ENCODE measurements at places on chromosomes 7 and 10.
A peak's percentile ranks its signal among the peaks of the same experiment; 100 is the strongest.

GRCh38 chr10:70603449-70603801, 884 bp upstream of the PRF1 start:
- no peak for DNase-seq

DNA sequence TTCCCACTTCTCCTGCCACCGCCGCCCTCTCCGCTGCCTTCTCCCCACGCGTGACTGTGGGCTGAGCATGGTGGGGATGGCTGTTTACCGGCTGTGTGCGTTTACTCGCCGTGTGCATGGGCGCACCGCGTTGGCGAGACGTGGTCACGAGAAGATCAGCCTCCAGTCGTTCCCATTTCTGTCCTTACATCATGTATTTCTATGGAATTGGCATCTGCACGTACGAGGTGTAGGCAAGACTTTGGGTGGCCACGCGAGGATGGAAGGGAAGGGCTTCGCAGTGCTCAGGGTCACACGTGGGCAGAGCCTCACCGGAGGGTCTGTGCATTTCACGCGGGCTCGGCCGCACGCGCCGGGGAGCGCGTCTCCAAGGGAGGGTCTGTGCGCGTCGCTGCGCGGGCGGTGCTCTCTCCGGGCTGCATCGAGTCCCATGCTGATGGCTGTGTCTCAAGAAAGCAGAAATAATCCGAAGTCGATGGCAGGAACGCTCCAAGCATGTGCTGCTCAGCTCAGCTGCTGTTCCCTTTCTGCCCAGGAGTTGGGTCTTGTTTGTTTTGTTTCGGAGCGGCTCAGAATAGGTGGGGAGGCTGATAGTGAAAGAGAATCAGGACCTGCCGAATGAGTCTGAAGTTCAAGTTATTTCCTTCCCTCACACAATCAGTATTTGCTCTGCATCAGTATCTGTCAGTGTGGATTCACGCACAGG, 973 bp downstream of the CAMK1D start:
- DNase-seq, result no peak

DNA sequence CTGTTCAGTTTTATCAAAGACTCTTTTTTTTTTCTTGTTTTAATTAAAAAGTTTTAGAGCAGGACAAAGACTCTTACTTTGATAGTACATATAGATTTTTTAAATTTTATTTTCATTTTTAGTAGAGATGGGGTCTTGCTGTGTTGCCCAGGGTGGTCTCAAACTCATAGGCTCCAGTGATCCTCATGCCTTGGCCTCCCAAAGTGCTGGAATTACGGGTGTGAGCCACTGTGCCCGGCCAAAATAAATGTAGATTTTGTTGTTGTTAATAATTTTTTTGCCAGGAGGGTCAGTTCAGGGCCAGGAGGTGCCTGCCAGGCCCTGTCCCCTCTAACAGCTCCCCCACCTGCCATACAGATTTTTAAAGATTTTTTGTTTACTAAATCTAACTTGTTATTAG, 17.0 kb downstream of the DENND10 start:
- no peak for DNase-seq

GRCh38 chr7:17058568-17058967, 176.8 kb upstream of the AGR3 start:
- DNase-seq, result no peak

GRCh38 chr10:86269332-86269731, 97.3 kb downstream of the GRID1 start:
- no peak for DNase-seq

DNA sequence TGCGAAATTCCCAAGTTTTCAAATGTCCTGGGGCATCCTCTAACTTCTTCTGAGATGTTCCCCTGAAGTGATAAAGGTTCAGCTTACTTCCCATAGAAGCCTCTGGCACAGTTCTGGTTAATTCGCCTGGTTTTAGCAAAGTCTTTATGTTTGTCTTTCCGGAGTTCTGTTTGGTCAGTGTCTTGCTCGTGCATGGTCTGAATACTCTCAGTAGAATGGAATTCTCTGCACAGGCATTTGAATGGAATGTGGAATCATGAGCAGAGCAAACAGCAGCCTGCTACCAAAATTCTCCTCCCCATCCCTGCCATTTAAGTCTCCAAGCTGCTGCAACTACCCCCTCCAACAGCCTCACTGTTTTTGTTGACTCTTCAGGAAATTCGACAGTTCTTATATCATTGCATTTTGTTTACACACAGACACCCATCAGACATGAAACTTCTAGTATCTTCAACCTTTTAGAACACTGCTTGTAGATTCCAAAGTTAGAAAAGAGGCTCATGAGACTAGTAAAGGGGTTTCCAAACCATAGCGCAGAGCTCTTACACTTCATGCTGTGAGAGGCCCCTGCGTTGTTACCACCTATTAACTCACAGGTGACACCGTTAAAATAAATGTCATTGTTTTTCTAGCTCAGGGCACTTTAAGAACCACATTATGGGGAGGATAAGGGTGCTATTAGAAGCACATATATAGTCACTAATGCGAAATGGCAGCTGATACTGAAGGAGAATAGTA, 129.7 kb downstream of the PLCE1 start:
- no peak for DNase-seq

- no peak for DNase-seq
These were observed 133.6 kb downstream of the PPP1R9A start for GRCh38 chr7:95041031-95041430.

DNA sequence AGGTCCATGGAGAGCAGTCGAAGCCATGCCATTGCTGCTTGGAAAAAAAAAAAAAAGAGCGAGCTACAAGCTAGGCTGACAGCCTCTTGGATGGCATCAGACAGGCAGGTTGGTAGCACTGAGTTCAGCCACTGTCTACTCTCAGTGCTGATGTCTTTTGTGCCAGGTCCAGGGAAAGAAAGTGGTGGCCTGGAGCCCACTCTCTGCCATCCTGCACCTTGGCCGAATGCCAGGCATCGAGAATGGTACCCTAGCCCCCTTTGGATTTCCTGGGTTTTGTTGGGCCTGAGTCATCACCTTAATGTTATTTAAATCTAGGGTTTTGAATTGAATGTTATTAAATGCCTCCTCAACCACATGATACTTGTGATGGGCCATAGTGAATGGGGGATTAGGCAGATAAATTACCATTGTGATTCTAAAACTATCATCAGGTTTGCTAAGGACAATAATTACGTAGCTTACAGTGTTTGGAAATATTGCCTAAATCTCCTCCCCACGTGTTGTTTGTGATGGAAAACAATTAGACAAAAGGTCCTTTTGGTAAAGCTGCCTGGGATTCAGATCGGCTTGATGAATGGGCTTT, 195.7 kb upstream of the GPR26 start:
- DNase-seq, result no peak

- DNase-seq, result no peak
These were observed 167.4 kb downstream of the TMEM26 start for GRCh38 chr10:61285749-61286148.

GRCh38 chr10:88415533-88416130, 167.5 kb downstream of the RNLS start:
- DNase-seq, result no peak

DNA sequence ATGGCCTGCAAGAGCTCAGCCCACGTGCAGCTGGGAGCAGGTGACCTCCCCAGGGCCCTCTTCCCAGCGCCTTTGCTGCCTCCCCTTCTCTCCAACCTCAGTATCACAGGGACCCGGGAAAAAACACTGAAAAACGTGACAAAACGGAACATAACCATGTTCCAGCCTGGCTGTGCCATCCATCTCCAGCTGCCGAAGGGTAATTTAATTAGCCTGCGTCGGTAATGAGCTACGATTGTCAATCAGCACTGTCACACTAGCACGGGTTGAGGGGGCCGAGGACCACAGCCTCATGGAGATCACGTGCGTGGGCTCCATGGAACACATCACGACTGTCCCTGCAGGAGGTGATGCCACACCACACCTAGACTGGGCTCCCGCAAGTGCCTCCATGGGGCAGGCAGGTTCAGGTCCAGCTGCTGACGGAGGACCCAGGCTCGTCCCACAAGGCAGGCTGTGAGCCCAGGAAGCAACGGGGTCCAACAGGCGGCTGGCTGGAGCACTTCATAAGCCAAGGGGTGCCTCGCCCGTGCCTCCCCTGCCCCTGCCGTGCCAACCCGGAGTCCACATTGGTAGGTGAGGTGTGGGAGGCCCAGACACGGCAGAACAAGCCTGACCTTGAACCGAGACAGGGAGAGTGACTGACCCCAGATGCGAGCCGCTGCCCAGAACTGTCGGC, 199.5 kb downstream of the ELFN1 start:
- DNase-seq, result no peak

DNA sequence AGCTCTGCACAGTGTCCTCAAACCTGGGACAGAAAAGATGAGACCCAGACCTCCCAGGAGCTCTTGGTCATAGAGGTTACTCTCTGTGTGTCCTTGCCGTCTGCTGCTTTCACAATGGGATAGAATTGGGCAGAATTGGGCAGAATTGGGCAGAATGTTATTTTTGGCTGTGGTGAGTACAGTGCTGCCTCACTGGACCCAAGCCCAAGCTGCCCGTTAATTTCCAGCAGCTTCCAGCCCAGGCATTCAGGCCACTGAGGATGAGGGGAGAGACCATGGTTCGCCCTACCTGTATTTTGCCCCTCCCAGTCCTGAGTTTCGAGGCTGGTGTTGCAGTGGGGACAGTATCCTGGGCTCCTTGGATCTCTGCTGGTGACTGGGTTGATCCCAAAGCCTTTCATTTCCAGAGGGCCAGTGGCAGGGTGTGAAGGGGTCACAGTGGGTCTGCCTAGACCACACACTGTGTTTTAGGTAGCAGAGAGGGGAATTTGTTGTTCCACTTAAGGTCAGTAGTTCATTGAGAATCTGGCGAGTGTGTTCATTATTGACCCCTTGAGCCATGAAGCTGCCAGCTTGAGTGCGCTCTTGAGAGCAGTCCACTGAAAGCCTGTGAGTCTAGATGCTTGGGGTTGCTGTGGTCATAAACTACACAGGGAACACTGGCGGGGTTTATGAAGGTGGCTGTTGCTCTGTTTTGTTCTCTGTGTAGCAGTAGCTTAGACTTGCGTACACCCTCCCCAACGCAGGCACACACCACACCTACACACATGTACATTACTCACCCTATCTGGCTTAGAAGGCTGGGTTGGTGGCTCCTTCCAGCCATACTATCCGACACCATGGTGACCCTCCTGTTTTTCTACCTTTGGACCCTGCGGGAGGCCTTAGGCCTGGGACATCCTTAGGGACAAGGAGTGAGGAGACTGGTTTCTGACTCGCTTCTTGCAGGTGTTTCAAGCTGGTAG, 23.5 kb downstream of the NACAD start:
- no peak for DNase-seq

DNA sequence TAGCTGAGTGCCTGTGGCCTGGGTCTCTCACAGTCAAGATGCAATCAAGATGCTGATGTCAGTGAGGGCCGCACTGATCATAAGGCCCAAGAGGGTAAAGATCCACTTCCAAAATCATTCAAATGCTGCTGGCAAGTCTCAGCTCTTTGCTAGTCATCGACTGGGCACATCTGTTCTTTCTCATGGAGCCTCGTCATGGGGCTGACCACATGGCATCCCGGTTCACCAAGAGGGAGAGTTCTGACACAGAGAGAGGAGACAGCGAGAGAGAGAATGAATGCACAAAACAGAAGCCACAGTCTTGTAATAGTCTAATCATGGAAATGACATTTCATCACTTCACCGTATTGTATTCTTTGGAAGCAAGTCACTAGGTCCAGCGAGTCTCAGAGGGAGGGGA, 1067.5 kb upstream of the C7orf33 start:
- no peak for DNase-seq

- DNase-seq, result no peak
These were observed 169.6 kb downstream of the POM121L12 start for GRCh38 chr7:53205006-53205405.

- DNase-seq, result peak; percentile 50
These were observed 16.6 kb upstream of the TMEM236 start for GRCh38 chr10:17735166-17735941.

DNA sequence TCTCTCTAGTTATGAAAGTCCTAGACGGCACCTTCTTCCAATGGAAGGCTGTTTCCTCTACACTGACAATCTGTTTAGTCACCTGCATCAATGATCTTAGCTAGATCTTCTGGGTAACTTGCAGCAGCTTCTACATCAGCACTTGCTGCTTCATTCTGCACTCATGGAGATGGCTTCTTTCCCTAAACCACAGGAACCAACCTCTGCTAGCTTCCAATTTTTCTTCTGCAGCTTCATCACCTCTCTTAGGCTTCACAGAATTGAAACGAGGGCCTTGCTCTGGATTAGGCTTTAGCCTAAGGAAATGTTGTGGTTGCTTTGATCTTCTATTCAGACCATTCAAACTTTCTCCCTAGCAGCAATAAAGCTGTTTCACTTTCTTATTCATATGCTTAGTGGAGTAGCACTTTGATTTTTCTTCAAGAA, 24.6 kb downstream of the NAMPT start:
- DNase-seq, result no peak

DNA sequence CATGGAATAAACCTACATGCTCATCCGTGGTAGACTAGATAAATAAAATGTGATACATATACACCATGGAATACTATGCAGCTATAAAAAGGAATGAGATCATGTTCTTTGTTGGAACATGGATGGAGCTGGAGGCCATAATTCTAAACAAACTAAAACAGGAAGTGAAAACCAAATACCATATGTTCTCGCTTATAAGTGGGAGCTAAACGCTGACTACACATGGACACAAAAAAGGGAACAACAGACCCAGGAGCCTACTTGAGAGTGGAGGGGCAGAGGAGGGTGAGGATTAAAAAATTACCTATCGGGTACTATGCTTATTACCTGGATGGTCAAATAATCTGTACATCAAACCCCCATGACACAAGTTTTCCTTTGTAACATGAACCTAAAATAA, 68.7 kb upstream of the SEC61G start:
- no peak for DNase-seq

DNA sequence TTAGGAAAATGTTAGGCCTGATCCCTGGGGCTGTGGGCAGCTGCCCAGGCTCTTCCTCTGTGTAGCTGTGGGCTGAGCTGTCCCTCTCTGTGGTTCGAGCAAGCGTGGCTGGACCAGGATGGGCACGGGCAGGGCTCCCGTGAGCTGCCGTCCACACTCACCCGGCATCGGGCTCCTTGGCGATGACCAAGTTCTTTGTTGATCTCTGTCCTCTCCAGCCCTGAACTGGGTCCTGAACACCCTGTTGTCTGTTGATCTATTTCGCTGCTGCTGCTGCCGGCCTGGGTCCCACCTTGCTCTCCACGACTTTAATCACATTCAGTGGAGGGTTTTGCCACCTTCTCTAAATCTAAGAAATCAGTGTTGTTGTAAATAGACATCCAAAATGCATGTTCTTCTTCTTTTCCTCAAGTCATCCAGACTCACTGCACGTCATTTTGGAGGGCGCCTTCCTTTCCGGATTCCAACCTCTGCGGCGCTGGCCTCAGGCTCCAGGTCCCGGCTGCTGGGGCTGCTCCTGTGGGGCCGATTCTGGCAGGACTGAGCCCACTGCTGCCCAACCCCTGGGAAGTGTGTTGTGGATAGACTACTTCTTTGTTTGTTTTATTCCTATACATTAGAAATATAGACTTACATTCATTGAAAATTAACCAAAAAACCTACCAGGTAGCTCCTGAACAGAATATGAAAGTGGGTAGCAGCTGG, 100.6 kb downstream of the DYNC2I1 start:
- no peak for DNase-seq

GRCh38 chr7:158362912-158363905, 224.4 kb downstream of the PTPRN2 start:
- DNase-seq, result no peak
